ENCODE measurements at places on chromosomes 1 and 21.

DNA sequence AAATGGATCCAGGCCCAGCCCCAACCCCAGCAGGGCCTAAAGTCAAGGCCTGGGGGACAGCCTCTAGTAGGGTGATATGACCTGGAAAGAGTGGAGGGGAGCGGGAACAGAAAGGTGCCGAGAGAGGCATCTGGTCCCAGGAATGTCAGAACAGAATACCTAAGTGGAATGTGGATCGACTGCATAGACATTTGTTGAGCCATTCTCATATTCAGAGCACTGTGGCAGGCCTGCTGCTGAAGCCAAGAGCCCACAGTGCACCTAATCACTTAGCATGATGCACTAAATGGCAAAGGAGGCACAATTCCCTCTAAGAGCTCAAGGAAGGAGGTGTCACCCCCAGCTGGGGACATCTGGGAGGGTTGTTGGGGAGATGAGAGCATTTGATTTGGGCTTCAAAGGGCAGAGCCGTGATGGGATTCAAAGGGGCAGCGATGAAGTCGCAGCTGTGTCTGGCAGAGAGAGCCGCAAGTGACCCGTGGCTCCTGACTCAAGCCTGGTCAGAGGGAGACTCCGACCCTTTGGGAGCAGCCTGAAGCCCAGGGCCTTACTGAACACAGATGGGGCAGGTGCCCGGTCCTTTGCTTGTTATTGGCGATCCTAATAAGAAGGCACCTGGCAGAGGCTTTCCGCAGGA lies 8.6 kb upstream of the PKP1 start:
- no peaks in the 10 kb centered on the region for H3K27me3 ChIP-seq
- no peak overlapping the region for H3K4me3 ChIP-seq
- H3K36me3 ChIP-seq = peaks cover 6% of the 10 kb centered on the region
- no peak for DNase-seq
- H3K27ac ChIP-seq = peak overlapping the region; percentile 79
- H3K4me1 ChIP-seq = peaks cover 52% of the 10 kb centered on the region

DNA sequence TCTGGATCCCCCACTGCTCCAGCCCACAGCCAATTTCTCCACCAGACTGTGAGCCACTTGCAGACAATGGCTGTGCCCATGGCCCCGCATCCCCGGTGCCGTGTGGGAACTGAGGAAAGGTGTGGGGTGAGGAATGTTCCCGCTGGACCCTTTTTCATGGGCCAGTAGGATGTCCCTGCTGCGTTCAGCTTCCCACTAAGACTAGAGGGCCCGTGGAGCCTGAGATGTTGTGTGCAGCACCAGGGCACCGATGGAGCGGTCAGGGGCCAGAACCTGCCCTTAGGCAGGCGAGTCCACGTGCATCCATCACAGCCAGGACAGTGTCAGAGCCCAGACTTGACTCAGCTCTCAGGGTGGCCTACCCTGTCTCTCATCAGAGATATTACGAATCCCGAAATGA lies 105.7 kb upstream of the COL6A1 start:
- peaks cover 7% of the 10 kb centered on the region for H3K4me1 ChIP-seq
- no peak overlapping the region for H3K4me3 ChIP-seq
- no peaks in the 10 kb centered on the region for H3K36me3 ChIP-seq

GRCh38 chr1:95086949-95087533 lies 14.3 kb upstream of the ALG14 start:
- H3K4me1 ChIP-seq = no peaks in the 10 kb centered on the region
- no peak overlapping the region for H3K4me3 ChIP-seq
- peak; percentile 67 for DNase-seq
- H3K27me3 ChIP-seq = no peaks in the 10 kb centered on the region
- peak overlapping the region; percentile 19 for H3K27ac ChIP-seq

DNA sequence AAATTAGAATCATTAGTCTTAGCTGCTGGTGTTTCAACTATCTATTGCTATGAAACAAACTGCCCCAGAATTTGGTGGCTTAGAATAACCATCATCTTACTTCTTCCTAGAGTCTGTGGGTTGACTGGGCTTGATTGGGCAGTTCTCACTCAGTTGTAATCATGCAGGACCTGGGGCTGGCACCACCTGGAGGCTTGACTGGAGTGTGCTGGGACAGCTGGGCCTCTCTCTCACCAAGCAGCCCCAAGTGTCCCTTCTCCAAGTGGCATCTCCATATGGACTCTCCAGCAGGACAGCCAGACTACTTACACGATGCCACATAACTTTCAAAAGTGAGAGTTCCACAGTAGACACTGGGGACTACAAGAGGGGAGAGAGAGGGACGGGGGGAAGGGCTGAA lies 140.3 kb upstream of the ATP1B1 start:
- H3K27me3 ChIP-seq = no peaks in the 10 kb centered on the region
- no peaks in the 10 kb centered on the region for H3K4me1 ChIP-seq
- H3K4me3 ChIP-seq = no peak overlapping the region
- H3K27ac ChIP-seq = no peak overlapping the region

DNA sequence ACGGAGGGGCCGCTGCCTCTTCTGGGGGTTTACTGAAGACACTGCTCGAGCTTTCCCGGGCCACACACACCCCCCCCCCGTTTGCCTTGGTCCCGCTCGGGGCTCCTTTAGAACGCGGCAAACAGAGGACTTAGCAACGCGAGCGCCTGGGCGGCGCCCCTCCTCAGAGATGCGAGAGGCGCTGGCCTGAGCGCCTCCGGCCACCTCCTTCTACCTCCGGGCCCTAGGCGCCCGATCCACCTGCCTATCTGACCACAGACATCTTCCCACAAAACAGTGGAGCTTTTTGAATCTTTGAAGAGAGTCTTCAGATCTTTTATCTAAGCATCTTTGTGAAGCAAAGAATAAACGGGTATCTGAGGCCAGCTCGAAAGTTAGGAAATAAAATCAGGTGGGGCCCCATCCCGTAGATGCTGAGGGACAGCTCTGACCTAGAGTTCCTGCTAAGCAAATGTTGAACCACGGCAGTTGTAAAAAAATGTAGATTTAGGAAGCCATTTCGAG lies 436 bp upstream of the TTLL7 start:
- no peaks in the 10 kb centered on the region for H3K4me1 ChIP-seq
- H3K27me3 ChIP-seq = no peaks in the 10 kb centered on the region
- no peaks in the 10 kb centered on the region for H3K36me3 ChIP-seq
- DNase-seq = peak; percentile 76
- peak overlapping the region; percentile 85 for H3K27ac ChIP-seq

DNA sequence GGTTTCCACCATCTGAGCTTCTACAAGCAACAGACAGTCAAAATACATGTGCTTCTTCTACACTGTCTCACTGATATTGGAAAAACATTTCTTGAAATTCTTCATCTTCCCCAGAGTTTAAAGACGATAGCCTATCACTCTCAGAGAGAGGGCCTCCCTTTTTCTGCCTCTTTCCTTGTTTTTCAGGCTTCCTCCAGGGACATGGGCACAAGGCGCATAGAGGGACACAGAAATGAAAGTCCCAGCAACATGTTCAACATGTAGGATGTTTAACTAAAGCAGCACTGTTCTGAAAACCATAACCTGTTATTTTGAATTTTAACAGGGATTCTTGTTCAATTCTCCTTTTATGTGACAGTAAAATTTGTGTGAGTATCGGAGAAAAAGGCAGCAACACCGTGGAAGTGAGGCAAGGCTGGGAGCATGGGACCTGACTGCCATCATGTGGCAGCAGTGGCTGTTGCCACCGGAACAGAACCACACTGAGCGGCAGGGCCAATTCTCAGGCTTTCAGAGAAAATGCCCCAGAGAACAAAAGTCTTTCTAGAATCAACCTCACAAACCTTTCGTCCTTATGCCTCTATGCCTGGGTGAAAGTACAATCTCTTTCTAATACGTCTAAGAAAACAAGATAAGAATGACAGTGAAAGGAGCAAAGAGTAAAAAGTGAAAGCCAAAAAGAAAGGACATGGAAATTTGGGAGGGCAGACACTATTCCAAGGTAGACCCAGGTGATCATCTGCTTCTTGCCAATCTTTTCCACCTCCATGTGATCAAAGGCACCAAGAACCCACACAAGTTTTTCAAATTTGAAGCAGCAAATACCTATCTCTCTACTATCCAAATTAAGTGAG lies 54.5 kb downstream of the PCNX2 start:
- DNase-seq = peak; percentile 56
- H3K4me1 ChIP-seq = peaks cover 9% of the 10 kb centered on the region
- peaks cover 24% of the 10 kb centered on the region for H3K36me3 ChIP-seq
- peak overlapping the region; percentile 32 for H3K27ac ChIP-seq
- H3K4me3 ChIP-seq = no peak overlapping the region
- H3K27me3 ChIP-seq = no peaks in the 10 kb centered on the region

DNA sequence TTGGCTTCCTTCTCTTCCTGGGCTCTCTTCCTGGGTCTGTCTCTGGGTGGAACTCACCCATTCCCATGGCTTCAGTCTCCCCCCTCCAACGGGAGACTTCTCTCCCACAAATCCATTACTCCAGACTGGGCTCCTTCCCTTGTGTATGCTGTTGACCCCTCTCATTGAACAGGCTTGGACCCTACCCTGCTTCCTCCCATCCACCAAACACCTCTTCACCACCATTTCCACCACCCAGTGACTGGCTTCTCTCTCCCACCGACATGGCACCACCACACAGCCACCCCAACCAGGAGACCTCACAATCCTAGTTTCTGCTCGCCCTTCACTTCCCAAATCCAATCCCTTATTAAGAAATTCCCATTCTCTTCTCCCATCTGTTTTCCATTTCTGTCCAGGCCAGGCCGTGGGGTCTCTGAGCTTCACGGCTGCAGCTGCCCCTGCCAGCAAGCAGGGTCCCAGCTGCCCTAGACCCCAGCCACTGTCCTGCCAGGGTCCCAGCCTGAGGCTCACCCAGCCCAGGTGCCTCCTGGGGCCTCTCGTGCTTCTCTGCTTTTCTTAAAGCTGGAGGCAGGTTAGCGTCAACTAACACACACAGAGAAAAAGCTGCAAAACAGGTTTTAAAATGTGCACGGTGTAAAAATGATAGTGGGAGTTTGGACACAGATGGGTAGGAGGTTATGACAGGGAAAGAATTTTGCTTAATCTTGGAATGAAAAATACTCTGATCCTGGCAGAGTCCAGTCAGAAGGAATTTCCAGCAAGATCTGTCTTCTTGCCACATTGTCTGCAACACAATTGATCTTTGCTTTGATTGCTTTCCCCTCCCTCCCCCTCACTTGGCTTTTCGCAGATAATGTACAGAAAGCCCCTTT lies 383.8 kb upstream of the VAMP3 start:
- no peaks in the 10 kb centered on the region for H3K27me3 ChIP-seq
- DNase-seq = no peak
- no peak overlapping the region for H3K27ac ChIP-seq
- H3K36me3 ChIP-seq = no peaks in the 10 kb centered on the region
- H3K4me1 ChIP-seq = no peaks in the 10 kb centered on the region
- no peak overlapping the region for H3K4me3 ChIP-seq

DNA sequence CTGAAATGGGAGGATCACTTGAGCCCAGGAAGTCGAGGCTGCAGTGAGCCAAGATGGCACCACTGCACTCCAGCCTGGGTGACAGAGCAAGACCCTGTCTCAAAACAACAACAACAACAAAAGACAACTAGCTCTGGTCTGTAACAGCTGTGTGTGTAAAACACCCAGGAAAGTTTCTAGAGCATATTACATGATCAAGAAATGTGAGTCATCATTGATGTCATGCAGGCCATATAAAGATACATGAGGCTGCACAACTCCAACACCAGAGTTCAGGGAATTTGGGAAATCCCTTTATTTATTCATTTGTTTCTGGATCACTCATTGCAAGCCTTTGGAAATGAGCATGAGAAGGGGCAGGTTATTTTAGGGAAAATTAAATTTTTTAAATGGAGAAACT lies 50.3 kb upstream of the CTPS1 start:
- DNase-seq = no peak
- peaks cover 7% of the 10 kb centered on the region for H3K4me1 ChIP-seq
- H3K27me3 ChIP-seq = no peaks in the 10 kb centered on the region
- no peak overlapping the region for H3K4me3 ChIP-seq
- H3K36me3 ChIP-seq = no peaks in the 10 kb centered on the region
- no peak overlapping the region for H3K27ac ChIP-seq

DNA sequence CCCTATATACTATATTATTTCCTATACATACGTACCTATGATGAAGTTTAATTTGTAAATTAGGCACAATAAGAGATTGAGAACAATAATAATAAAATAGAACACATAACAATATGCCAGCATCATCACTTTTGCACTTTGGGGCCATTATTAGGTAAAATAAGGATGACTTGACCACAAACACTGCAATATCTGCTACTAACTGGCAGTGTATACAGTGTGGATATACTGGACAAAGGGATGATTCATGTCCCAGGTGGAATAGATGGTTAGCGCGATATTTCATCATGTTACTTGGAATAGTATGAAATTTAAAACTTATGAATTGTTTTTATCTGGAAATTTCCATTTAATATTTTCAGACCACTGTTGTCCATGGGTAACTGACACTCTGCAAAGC lies 35.4 kb upstream of the TXLNA start:
- peaks cover 34% of the 10 kb centered on the region for H3K4me1 ChIP-seq
- H3K36me3 ChIP-seq = peaks cover 14% of the 10 kb centered on the region
- H3K27ac ChIP-seq = peak overlapping the region; percentile 64
- peak; percentile 35 for DNase-seq

- no peak overlapping the region for H3K27ac ChIP-seq
- H3K36me3 ChIP-seq = no peaks in the 10 kb centered on the region
- H3K27me3 ChIP-seq = no peaks in the 10 kb centered on the region
- no peak for DNase-seq
- H3K4me3 ChIP-seq = no peak overlapping the region
Measured at GRCh38 chr1:177287270-177287669, 116.5 kb downstream of the BRINP2 start.

DNA sequence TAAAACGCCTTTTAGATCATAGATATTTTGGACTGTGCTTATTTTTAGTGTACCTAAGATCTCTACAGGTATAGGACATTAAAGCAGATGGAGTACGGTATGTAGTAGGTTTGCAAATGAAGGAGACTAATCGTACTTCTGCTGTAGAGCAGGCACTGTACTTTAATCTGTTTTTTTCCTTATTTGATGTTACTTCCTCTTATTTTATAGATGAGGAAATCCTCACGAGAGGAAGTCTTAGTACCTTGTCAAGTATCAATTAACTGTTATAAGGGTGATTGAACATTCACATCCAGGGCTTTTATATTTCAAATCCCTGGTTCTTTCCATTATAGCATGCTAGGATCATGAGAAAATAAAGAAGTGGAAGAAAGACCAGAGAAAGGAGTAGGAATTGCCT lies 41.1 kb downstream of the CACHD1 start:
- H3K27ac ChIP-seq = no peak overlapping the region
- H3K4me3 ChIP-seq = no peak overlapping the region
- peaks cover 14% of the 10 kb centered on the region for H3K4me1 ChIP-seq
- no peaks in the 10 kb centered on the region for H3K27me3 ChIP-seq
- no peak for DNase-seq
- no peaks in the 10 kb centered on the region for H3K36me3 ChIP-seq

GRCh38 chr21:44867999-44868700 lies 5.3 kb downstream of the PTTG1IP start:
- H3K4me3 ChIP-seq = no peak overlapping the region
- no peak for DNase-seq
- no peaks in the 10 kb centered on the region for H3K27me3 ChIP-seq
- H3K36me3 ChIP-seq = peaks cover 57% of the 10 kb centered on the region
- peak overlapping the region; percentile 89 for H3K27ac ChIP-seq

DNA sequence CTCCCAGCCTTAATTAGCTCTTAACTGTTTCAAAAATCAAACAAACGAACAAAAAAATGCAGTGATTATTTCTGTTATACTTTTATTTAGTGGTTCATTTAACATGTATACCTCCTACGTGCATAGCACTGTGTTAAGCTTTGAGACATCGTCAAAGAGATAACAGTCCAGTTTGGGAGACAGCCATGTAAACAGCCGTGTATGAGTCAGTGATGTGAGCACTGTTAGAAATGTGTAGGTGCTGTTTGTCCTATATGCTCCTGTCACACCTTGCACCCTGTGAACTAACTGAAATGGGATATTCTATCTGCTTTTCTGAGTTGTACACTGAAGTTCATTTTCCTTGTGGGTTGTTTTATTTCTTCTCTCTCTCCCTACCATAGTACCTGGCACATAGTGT lies 109.7 kb upstream of the CACYBP start:
- DNase-seq = peak; percentile 23
- no peak overlapping the region for H3K4me3 ChIP-seq
- no peaks in the 10 kb centered on the region for H3K36me3 ChIP-seq
- H3K27ac ChIP-seq = no peak overlapping the region
